GDM1 (cell line): ENCODE measurements at places on chromosomes 2 and 18.

DNA sequence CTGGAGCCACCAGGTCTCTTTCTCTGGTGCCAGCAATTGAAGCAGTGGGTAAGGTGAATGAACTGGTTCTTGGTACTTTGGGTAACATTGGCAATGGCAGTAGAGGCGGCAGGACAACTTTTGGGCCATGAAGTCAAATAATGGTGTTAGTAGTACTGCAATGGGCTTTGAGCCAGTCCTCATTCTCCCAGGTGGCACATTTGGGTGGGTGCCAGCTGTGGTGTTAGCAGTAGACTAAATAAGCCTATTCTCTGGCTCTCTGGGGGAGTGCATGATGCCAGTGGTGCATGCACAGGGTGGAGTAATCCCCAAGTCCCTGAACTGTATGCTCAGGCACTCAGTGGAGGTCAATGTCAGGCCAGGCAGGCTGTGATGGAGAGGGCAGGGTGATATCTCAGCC lies 120.2 kb upstream of the LRRTM4 start:
- no peak for DNase-seq

DNA sequence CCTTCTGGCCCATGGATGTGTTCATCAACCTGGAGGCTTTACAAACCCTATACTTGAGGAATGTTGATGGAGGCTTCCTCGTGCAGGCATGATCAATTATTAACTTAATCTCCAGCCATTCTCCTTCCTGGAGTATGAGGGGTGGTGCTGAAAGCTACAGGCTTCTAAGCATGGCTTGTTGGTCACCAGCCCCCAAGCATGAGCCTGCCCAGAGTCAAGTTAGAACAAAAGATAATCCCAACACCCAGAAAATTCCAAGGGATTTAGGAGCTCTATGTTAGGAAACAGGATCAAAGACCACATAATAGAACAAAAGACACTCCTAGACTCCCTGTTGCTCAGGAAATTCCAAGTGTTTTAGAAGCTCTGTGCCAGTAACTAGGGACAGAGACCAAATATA lies 63.1 kb downstream of the FAM171B start:
- DNase-seq = no peak

DNA sequence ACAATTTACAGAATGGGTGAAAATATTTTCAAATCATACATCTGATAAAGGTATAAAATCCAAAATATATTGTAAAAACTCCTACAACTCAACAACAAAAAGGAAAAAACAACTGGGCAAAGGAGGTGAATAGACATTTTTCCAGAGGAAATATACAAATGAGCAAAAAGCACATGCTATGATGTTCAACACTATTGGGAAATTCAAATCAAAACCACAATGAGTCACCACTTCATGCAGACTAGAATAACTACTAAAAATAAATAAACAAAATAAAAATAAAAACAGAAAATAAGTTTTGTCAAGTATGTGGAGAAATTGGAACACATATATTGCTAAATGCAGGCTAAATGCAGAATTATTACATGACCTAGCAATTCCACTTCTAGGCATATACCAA lies 120.9 kb downstream of the FSIP2 start:
- DNase-seq = no peak

DNA sequence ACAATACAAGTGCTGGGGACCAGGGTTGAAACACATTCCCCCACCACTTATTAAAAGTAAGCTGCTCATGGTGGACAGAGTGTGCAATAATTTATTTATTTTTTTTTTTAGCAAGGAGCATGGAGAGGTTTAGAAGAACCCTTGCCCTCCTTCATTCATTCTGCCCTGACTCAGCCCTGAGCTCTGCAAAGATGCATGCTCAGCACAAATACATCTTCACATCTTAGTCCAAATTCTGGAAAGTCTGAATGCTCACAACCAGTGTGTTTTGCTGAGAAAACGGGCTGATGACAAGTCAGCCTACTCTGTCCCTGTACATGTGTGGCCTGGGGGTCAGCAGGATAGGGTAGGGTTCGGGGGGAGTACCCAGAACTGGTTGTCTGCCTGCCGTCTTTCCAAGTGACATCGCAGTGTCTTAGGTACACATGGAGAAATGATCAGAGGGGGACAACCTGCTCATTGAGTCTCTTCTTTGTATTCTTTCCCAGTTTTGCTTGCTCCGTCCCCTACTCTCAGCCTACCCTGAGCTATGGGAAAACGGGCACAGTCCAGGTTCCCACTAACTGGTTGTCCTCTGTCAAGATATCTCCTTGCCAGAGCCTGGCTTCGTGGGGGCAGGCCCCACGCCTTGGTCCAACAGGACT lies 76.4 kb downstream of the ADD2 start:
- DNase-seq = no peak

- no peak for DNase-seq
These were observed 8.6 kb downstream of the CCNT2 start for GRCh38 chr2:134927195-134927594.

GRCh38 chr2:115165529-115166109 lies 723.2 kb downstream of the DPP10 start:
- DNase-seq = no peak

GRCh38 chr2:111157071-111157661 lies 36.5 kb downstream of the BCL2L11 start:
- DNase-seq = no peak

GRCh38 chr2:86523491-86523890 lies 39.8 kb downstream of the CHMP3 start:
- DNase-seq = no peak

- DNase-seq = no peak
These were observed 199.7 kb downstream of the SMAD2 start for GRCh38 chr18:47730795-47731194.

DNA sequence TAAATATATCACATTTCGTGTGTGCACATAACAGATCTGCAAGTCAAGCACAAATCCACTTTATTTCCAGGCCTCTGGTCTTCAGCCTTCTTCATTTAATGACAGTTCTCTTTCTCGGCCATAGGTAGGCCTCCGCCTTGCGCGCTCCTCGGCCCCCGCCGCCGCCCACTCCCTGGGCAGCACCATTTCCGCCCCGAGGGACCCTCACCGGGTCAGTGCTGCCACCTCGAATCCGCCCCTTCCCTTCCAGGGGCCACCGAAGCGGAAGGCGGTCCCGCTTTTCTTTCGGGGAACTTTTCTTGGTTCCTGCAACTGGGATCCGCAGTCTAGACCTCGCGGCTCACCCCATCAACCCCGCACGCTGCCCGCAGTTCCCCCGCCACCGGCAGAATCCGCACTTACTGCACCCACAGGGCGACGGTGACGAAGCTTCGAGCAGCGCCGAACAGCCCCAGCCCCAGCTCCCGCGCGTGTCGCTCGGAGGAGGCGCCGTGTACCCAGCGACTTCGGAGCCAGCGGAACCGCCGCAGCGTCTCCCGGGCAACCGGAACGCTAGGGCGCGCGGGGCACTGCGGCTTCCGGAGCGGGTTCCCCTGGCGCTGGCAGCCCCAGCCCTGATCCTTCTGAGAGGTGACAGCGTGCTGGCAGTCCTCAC lies at the start of gene CDKL4:
CDKL4 (minus strand) TSS at position 502 of the 655 bp plus-strand sequence.
- no peak for DNase-seq

GRCh38 chr2:186544255-186544675 lies 45.6 kb upstream of the ITGAV start:
- no peak for DNase-seq

DNA sequence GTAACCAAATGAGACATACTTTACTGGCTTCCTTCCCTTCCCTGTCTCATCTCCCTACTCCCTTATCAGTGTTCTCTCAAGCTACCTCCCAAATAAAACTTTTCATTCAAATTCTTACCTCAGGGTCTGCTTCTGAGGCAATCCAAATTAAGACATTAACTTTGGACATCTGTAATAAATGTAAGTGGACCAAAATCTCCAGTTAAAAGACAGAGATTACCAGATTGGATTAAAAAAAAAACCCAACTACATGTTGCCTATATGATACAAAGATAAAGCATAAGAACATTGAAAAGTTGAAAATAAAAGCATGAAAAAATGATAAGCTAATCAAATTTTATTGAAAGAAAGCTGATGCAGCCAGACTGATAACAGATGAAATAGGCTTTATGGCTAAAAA lies 58.8 kb upstream of the ST3GAL5 start:
- DNase-seq = no peak

DNA sequence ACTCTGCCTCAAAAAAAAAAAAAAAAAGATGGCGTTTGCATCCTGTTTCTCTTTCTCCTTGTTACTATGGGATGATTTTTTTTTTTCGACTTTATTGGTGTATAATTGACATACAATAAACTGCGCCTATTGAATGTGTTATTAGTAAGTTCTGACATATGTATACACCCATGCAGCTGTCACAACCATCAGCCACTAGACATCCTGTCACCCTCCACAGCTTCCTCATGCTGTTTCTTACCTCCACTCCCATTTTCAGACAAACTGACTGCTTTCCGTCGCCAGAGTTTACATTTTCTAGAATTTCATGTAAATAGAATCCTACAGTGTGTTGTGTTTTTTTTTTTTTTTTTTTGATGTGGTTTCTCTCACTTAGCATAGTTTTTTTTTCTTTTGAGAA lies 27.9 kb downstream of the RRM2 start:
- no peak for DNase-seq

- no peak for DNase-seq
These were observed 81.5 kb upstream of the PGAP1 start for GRCh38 chr2:197007716-197008628.

GRCh38 chr18:48811401-48811800 lies 139.4 kb downstream of the SMAD7 start:
- DNase-seq = no peak

GRCh38 chr2:144415386-144415785 lies 104.5 kb downstream of the ZEB2 start:
- DNase-seq = no peak

DNA sequence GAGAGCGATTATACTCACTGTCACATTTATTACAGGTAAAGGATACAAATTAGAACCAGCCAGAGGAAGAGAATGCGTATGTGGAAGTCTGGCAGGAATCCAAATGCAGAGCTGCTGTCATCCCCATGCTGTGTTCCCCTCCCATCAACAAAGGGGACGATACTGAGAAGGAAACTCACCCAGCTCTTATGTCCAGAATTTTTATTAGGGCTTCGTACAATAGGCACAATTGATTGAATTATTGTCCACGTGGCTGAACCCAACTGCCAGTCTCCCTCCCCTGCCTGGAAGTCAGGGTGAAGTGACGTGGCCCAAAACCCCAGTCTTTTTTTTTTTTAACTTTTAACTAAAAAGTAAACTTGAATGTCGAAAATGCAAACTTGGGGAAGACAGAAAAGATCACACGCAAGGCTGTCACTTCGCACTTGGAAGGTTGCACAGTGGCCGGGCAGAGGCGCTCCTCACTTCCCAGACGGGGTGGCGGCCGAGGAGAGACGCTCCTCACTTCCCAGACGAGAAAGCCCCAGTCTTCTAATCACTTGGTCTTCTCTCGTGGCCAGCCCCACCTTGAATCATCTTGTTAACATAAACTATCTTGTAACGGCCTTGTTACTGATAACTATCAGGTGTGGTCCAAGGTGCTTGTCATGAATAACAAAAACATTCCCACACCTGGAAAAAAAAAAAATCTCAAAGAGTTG lies 40.0 kb upstream of the ITSN2 start:
- DNase-seq = no peak

- DNase-seq = no peak
These were observed 56.7 kb upstream of the DSC1 start for GRCh38 chr18:31219395-31219794.

DNA sequence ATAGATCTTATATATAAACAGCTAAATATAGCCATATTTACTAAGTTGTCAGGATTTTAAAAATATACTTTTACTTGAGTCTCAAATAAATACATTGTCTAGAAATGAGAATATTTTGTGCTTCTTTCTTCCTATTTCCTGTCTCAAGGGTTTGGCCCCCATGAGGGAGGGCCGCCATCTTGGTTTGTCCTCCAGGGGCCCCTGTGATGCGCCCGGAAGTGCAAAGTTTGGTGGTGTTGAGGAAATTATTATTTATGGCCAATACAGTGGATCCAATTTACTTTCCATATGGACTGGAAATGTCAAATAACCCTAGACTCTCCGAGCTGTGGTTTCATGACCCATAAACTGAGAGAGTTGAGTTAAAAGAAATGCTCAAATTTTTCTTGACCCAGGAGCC lies 104.7 kb upstream of the OTOS start:
- no peak for DNase-seq

GRCh38 chr2:238947243-238947760 lies 99.4 kb downstream of the TWIST2 start:
- DNase-seq = no peak

GRCh38 chr2:96396095-96396494 lies 60.5 kb downstream of the NCAPH start:
- no peak for DNase-seq

- DNase-seq = no peak
These were observed 39.8 kb upstream of the PCBP1 start for GRCh38 chr2:70047451-70047850.

DNA sequence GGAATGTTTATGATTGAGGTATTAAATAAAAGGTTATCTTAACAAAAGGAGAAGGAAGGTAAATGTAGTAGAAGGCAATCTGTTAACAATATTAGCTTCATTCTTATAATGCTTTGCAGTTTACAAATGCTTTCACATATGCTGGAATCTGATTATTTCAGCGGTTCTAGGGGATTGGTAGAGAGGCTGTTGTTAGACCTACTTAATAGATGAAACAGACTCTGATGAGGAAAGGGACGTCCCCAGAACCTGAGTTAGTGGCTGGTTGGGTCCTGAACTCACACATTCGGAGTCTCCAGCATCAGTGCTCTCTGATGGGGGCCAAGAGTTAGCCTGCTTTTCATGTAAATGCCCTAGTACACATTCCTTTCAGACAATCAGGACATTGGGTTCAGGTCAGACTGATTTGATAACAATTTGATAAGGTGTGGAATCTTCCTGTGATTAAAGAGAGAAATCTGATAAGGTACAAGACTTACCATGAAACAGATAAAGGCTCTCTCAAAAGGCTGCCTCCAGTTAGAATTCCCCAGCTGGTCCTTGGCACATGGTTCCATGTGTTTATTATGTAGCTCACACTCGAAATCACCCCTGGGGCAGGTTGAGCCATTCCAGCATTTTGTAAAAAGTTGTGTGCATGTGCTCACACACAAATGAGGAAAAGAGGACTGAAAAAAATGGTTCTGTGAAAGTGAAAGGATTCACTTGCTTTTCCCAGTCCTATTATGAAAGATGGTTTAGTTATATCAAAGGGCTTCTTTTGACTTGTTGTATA lies 103.1 kb downstream of the GPD2 start:
- no peak for DNase-seq

- DNase-seq = no peak
These were observed 1062.7 kb downstream of the DSC3 start for GRCh38 chr18:29979881-29980280.

- DNase-seq = no peak
These were observed 941 bp downstream of the ZAP70 start for GRCh38 chr2:97714084-97714949.

GRCh38 chr2:212930556-212931260 lies 220.7 kb downstream of the IKZF2 start:
- DNase-seq = no peak
